H1 (cell line): ENCODE measurements at places on chromosomes 3 and 15.

DNA sequence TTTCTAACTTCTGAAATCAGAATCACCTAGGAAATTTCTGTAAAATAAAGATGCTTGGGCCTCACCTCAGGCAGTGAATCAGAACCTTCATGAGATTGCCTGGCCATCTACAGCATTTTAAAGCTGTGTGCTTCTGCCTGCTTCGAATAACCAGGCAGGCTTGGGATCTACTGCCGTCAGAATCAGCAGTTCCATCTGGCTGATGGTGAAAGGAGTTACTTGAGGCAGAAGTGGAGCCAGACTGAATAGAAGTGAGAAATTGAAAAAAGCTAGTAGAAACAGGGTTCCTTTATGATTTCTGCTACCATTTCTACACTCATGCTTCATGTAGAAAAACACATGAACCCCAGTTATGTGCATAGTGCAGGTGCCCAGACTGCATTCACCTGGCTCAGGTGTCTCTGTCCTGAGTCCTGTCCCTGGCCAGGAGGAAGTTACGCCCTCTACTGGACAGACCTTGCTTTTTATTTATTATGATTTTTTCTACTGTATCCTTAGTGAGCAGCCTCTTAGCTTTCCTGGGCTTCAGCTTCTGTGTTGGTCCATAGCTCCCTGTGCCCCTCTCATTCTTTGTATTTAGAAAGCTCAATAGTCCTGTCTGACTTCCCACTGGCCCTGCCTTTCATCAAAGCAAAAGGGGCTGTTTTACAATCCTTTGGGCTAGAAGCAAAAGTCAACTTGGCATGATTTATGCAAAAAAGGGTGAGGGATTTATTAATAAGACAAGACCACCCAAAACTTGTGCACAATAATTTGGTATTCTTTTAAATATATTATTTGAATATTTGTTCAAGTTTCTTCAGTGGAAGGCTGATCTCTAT lies 200.8 kb upstream of the GOLGA6L4 start:
- H3K27ac ChIP-seq = no peak overlapping the region
- no peak for DNase-seq
- no peak overlapping the region for H3K4me3 ChIP-seq
- no peaks in the 10 kb centered on the region for H3K36me3 ChIP-seq
- no peaks in the 10 kb centered on the region for H3K4me1 ChIP-seq

DNA sequence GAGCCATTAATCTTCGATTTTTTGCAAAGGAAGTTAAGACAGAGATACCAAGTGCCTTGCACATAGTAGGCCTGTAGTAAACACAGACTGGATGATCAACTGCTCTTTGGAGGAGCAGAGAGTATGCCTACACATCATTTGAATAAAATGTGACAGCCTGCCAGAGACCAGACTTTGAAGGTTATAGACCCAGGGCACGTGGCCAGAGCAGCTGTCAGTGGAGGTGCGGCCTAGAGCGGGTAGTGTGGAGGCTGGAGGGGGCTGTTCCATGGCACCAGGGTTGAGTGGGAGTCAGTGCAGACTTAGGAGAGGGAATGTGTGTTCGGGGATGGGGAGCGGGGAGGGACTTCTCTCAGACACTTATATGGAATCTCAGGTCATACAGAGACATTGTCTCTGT lies 80.8 kb downstream of the SMAD3 start:
- DNase-seq = no peak
- H3K4me1 ChIP-seq = peaks cover 27% of the 10 kb centered on the region
- no peaks in the 10 kb centered on the region; the same call in 1 of the 2 replicates for H3K27me3 ChIP-seq
- no peak overlapping the region for H3K27ac ChIP-seq
- H3K4me3 ChIP-seq = no peak overlapping the region

- H3K4me1 ChIP-seq = peaks cover 7% of the 10 kb centered on the region
- H3K27me3 ChIP-seq = no peaks in the 10 kb centered on the region
- no peak for DNase-seq
- H3K36me3 ChIP-seq = no peaks in the 10 kb centered on the region
- no peak overlapping the region for H3K27ac ChIP-seq
Measured at GRCh38 chr3:171329746-171330145, 130.5 kb downstream of the TNIK start.

DNA sequence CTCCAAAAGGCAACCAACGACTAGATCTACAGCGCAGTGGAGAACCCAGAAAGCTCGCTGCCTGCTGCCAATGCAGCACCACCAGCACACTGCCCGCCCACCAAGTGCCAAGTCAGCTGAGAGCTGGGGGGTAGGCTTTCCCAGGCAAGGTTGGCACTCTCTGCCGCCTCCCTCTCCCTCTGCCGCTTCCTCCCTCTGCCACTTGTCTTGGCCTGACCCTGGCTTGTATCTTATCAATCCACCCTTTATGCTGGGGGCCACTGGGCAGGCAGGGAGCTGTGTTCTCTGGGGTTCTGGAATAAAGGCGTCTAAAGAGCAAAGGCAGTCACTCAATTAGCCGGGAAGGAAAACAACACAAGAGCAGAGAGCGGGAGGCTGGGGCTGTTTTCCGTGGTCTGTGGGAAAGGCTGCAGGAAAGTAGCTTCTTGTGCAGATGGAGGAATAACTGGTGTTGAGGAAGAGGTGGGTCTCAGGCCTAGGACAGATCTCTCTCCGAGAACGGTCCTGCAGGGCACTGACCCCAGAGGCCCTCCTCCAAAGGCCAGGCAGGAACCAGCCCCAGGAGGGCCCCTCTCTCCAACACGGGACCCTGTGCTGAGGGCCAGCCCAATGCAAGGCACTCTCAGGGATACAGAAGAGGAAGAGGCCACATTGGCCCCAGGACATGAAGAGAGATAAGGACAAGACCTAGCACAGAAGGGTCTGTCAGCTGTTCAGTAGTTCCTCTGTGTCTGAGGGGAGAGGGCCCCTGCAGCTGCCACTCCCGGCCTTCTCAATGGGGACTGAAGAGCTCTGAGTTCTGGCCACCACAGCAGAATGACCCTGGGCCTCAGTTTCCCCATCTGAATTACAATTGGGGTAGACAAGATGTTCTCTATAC lies 30.8 kb downstream of the ACSBG1 start:
- no peaks in the 10 kb centered on the region for H3K4me1 ChIP-seq
- H3K27me3 ChIP-seq = no peaks in the 10 kb centered on the region
- no peaks in the 10 kb centered on the region for H3K36me3 ChIP-seq
- no peak overlapping the region for H3K27ac ChIP-seq
- no peak overlapping the region for H3K4me3 ChIP-seq
- DNase-seq = no peak

GRCh38 chr3:114383875-114384557 lies 90.2 kb downstream of the TIGIT start:
- H3K36me3 ChIP-seq = no peaks in the 10 kb centered on the region
- no peak overlapping the region for H3K4me3 ChIP-seq
- H3K27ac ChIP-seq = no peak overlapping the region
- peak; percentile 82 for DNase-seq
- no peaks in the 10 kb centered on the region for H3K27me3 ChIP-seq

- H3K4me3 ChIP-seq = no peak overlapping the region
- no peaks in the 10 kb centered on the region for H3K27me3 ChIP-seq
- no peaks in the 10 kb centered on the region for H3K4me1 ChIP-seq
- H3K36me3 ChIP-seq = no peaks in the 10 kb centered on the region
Measured at GRCh38 chr15:25890529-25890928, 27.4 kb upstream of the ATP10A start.

DNA sequence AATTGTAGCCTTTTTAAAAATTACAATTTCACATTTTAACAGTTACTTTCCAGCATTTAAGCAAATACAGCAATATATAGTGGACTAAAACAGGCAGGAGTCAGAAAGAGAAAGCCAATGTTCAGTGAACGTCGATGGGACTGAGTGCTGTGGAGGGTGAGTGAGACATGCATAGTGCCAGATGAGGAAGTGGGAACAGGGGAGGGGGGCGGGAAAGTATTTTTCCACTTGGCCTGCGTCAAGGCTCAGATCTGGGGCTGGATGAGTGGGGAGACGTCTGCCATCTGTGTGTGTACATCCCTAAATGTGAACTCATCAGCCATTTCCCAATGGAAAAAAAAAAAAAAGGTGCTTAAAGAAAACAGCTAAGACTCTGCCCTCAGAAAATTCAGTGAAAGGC lies 19.2 kb upstream of the RAD18 start:
- no peaks in the 10 kb centered on the region for H3K4me1 ChIP-seq
- no peak for DNase-seq
- H3K27ac ChIP-seq = no peak overlapping the region
- no peaks in the 10 kb centered on the region for H3K27me3 ChIP-seq

DNA sequence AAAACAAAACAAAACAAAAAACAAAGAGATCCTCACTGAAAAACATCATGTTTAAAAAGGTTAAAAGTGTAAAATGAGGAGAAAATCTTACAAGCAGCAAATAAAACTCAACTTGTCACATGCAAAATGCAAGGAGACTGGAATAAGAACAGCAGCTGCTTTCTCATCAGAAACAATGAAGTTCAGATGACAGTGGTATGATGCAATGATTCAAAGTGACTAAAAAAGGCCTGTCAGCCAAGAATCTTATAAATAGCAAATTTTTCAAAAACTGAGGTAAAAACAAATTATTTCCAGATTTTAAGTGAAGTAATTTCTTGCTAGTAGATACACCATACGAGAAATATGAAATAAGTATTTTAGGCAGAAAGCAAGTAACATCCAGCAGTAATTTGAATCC lies 68.6 kb upstream of the EPHA3 start:
- H3K4me1 ChIP-seq = no peaks in the 10 kb centered on the region
- no peak overlapping the region for H3K4me3 ChIP-seq
- H3K27ac ChIP-seq = no peak overlapping the region
- no peak for DNase-seq
- no peaks in the 10 kb centered on the region for H3K36me3 ChIP-seq

DNA sequence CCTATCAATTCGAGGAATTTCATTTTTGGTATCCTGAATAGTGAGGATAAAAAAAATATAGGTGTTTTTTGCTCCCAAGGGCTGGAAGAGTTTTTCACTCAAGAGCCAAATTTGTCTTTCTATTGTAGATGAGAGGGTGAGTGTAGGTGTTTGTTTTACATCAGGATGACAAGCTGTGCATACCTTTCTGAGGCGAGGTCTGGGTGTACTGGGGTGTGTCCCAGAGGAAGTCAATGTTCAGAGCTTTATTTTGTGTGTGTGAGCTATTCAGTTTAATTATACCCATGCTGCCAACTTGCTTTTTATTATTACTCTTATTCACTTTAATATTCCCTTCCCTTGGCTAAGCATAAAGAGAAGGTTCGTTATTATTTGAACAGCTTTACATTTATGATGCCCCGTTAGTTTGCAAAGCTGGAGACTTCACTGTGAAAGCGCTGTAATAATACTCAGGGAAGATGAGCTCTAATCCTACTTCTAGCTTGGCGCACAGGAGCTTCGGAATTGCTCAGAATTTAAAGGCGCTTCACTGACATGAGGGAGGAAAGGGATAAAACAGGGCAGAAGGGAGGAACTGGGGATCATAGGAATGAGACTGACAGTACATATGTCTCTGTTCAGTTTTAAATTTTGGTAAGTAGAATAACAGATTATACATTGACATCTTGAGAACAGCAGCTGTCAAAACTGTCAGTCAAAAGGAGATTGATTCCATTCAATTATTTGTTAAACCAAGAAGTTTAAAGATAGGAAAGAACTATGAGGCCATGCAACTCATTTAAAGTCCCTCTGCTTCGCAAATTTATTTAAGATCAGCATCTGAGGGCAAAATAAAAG lies 117.7 kb upstream of the TP63 start:
- H3K4me3 ChIP-seq = no peak overlapping the region
- no peak for DNase-seq
- no peaks in the 10 kb centered on the region for H3K4me1 ChIP-seq
- no peak overlapping the region for H3K27ac ChIP-seq
- no peaks in the 10 kb centered on the region for H3K36me3 ChIP-seq
- H3K27me3 ChIP-seq = no peaks in the 10 kb centered on the region

GRCh38 chr3:42988566-42988965 lies 9.5 kb downstream of the GASK1A start:
- peaks cover 4% of the 10 kb centered on the region for H3K4me1 ChIP-seq
- no peaks in the 10 kb centered on the region for H3K27me3 ChIP-seq
- no peaks in the 10 kb centered on the region for H3K36me3 ChIP-seq
- no peak overlapping the region for H3K27ac ChIP-seq

- no peak overlapping the region for H3K4me3 ChIP-seq
- no peaks in the 10 kb centered on the region for H3K27me3 ChIP-seq
- no peak for DNase-seq
- no peaks in the 10 kb centered on the region for H3K4me1 ChIP-seq
- no peak overlapping the region for H3K27ac ChIP-seq
Measured at GRCh38 chr3:169256027-169256426, 407.5 kb downstream of the MECOM start.

GRCh38 chr3:169940470-169941181 lies 26.0 kb upstream of the SEC62 start:
- H3K36me3 ChIP-seq = no peaks in the 10 kb centered on the region
- H3K27ac ChIP-seq = no peak overlapping the region
- H3K4me3 ChIP-seq = no peak overlapping the region
- no peaks in the 10 kb centered on the region for H3K27me3 ChIP-seq

GRCh38 chr3:122003112-122003511 lies 18.9 kb downstream of the ILDR1 start:
- H3K4me1 ChIP-seq = peaks cover 15% of the 10 kb centered on the region
- H3K4me3 ChIP-seq = no peak overlapping the region
- H3K27ac ChIP-seq = no peak overlapping the region

DNA sequence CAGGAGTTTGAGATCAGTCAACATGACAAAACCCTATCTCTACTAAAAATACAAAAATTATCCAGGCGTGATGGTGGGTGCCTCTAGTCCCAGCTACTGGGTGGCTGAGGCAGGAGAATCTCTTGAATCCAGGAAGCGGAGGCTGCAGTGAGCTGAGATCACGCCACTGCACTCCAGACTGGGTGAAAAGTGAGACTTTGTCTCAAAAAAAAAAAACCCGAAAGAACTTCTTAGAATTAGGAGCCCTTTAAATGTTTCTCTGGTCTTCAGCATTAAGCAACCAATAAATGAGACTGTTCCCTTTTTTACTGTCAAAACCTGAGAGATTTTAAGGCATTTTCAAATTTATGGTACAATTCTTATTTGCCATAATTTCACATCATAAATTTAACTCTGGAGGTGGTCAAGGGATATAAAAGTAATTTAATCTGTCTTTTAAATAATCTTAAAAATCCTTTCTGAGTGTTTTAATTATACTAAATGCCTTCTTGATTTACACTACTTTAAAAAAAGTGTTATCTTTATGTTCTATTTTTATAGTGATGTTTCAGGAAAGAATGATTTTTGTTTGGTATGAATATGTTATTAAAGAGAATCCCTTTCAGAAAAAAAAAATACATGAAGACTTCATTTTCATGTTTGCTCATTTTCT lies 10.1 kb downstream of the PCOLCE2 start:
- no peak overlapping the region for H3K4me3 ChIP-seq
- no peaks in the 10 kb centered on the region for H3K27me3 ChIP-seq
- no peaks in the 10 kb centered on the region for H3K4me1 ChIP-seq

GRCh38 chr15:89669309-89669865 lies 9.8 kb downstream of the PLIN1 start:
- peaks cover 3% of the 10 kb centered on the region for H3K4me1 ChIP-seq
- H3K4me3 ChIP-seq = no peak overlapping the region
- no peak for DNase-seq
- no peaks in the 10 kb centered on the region for H3K27me3 ChIP-seq
